ENCODE measurements at places on chromosomes 6 and 20.

DNA sequence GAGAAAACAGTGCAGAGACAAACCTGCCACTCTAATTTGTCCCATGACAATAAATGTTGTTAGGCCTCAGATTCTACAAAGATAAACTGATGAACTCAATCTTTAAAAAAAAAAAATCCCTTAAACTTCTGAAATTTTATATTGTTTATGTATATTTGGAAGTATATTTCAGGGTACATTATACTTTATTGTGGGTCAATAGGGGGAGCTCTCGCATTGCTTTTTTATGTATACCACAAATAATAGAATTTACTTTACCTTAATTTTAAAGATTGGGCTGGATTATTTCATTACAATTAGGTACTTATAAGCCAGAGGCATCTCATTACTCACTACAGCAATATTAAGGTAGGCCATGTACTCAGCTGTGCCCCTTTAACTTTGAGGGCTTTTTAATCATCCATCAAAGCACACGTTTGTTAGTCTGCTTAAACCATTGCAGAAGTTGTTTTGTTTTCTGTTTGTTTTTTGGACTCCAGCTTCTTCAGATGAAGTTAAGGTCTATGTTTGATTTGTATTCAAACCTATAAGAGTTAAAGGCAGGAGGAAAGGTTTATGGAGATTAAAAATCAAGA lies 56.3 kb upstream of the EYA4 start:
- DNase-seq = no peak

DNA sequence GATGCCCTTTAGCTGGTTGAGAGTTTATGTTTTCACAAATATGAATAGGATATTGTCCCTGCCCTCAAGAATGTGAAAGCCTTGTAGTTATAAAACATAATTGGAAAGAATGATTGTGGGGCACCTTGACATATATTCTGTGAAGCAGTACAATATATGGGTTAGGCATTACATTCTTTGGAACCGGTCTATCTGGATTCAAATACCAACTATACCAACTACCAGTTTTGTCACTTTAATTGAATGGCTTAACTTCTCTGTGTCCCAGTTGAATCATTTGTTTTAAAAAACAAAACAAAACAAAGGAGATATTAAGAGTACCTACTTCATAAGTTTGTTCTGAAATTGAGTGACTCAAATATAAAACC lies 146.5 kb downstream of the TBC1D32 start:
- DNase-seq = no peak

GRCh38 chr6:118876198-118876597 lies 17.8 kb upstream of the ASF1A start:
- DNase-seq = no peak

DNA sequence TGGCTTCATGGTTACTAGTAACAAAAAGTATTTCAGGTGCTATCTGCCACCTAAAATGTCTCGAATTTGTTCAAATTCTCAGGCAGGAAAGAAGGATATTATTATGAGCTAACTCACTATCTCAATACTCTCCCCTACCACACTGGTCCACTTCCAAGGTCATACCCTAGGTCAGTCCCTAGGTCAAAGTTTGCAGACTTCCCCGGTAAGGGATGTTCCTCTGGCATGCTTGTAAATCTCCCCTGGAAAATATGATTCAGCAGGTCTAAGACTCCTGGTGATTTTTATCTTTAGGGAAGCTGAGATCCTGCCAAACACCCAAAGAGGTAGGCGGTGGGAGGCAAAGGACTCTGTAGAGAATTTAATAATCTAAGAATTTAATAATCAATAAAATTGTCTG lies 6.7 kb downstream of the AHCY start:
- no peak for DNase-seq

DNA sequence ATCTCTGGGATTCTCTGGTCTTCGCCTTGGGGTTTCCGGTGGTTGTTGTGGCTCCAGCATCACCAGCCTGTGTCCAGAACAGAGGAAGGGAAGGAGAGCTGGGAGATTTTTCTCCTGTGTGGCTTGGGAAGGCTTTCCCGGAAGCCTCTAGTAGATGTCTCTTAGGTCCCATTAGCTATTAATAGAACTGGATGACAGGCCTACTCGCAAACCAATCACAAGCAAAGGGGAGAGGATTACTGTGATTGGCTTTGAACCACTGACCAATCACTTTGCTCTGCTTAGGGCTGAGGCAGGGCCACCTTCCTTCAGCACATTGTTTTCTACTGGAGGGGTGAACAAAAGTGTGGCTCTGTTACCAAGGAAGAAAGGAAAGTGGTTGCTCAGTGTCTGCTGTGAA lies 203.4 kb upstream of the SULF2 start:
- DNase-seq = no peak

DNA sequence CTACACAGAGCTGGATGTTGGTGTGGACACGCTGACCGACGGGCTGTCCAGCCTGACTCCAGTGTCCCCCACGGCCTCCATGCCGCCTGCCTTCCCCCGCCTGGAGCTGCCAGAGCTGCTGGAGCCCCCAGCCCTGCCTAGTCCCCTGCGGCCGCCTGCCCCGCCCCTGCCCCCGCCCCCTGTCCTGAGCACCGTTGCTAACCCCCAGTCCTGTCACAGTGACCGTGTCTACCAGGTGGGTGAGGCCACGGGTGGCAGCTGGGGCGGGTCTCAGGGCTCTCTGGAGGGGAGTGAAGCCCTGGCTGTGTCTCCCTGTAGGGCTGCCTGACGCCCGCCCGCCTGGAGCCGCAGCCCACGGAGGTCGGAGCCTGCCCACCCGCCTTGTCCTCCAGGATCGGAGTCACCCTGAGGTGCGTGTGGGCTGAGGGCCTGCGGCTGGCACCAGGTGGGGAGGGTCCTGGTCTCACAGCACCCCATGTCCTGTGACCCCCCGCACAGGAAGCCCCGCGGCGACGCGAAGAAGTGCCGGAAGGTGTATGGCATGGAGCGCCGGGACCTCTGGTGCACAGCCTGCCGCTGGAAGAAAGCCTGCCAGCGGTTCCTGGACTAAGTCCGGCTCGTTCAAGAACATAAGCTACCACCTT lies 2.9 kb downstream of the SLC2A4RG start:
- DNase-seq = no peak

- DNase-seq = no peak
Observed at GRCh38 chr6:119612176-119612891, 262.8 kb upstream of the MAN1A1 start.

GRCh38 chr20:12976720-12977309 lies 32.0 kb upstream of the SPTLC3 start:
- DNase-seq = no peak

- DNase-seq = no peak
Observed at GRCh38 chr20:47686545-47686944, 98.7 kb downstream of the SULF2 start.

GRCh38 chr6:53175027-53175426 lies 26.4 kb upstream of the GCM1 start:
- no peak for DNase-seq

GRCh38 chr20:63680857-63681608 lies 15.4 kb upstream of the TNFRSF6B start:
- DNase-seq = no peak

- DNase-seq = no peak
Observed at GRCh38 chr6:118787724-118788423, 106.1 kb upstream of the ASF1A start.

DNA sequence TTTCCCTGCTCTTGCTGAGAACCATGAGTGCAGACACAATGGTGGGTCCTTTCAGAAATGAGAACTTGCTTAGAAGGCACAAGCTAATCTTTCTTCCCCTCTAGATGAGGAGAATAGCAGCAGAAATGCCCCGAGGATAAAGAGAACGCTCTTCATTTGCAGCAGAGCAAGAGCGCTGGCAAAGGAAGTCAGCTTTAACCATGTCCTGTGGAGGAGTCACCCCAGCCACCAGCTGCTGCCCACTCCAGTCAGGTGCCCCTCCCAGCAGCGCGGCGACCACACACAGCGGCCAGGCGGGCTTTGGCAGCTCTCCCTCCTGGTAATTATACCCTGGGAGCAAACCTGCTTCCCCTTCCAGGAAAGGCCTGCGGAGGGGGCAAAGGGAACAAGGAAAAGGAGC lies 42.4 kb upstream of the EMILIN3 start:
- no peak for DNase-seq

GRCh38 chr20:4633780-4634179 lies 87.9 kb upstream of the PRND start:
- DNase-seq = no peak

DNA sequence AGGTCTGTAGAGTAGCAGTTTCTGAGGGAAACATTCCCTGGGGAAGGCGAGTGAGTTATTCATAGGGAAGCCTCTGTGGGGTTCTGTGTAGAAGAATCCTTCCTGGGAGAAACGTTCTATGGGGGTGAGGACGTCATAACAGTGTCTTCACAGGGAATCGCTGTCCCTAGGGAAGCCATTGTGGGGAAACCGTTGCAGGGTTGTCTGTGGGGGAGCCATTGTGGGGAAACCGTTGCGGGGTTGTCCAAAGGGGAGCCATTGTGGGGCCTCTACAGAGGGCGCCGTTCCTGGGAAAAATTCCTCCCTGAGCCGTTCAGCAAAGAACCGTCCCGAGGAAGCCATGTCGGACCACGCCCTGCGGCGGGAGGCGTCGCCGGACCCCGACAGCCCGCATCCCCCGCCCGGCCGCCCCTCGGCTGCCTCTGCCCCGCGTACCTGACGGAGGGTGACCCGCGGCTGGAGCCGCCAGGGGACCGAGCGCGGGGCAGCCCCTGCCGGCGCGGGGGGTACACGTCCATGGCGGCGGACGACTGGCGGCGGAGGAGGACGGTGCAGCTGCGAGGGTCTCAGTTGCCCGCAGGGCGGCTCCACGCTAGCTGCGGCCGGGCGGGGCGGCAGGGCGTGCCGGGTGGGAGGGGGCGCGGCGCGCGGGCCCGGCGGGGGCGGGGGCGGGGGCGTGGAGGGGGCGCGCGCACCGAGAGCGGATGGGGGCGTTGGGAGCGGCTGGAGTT lies at the start of gene DNAAF9:
TSS of gene DNAAF9 (minus strand) at position 630 of the 731 bp plus-strand sequence. CDS start at position 518, 112 bp downstream.
- DNase-seq = peak; percentile 49

DNA sequence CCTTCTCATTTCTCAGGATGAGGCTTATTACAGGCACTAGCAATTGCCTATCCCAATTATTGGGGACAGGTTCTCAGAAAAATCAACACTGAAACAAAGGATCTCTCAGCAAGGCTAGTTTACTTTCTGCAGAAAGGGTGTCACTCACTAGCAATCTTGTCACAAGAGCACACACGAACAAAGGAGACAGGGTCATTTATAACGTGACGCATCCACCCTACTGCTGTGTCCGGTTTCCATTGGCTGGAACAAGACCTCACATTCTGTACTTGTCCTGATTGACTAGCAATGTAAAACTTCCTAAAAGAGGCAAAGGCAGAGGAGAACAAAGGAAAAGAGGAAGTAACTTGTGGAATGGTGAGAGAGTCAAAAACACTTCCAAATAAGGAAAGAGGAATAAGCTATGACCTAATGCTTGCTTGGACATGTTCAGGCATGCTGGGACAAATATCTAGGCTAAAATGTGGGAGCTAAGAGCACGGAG lies 160.2 kb upstream of the STXBP5 start:
- DNase-seq = no peak

DNA sequence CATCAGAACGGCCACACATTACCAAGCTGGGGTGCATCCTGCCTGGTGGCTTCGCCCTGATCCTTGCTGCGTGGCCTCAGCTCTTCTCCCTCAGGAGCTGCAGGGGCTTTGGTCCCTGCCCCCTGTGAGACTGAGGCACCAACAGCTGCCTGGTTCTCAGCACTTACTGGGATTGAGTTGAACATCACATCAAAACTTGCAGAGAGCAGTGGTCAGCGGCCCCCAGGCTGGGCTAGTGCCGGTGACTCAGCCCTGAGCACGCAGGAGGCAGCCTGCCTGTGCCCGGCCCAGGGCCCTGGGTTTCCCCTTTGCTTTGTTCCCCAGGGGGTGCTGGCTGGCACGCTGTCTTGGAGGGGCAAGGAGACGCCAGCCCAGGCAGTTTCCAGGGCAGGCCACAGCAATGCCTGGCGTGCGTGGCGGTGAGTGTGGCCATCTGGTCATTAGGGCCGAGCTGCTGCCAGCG lies 63.3 kb downstream of the DLL1 start:
- DNase-seq = no peak

DNA sequence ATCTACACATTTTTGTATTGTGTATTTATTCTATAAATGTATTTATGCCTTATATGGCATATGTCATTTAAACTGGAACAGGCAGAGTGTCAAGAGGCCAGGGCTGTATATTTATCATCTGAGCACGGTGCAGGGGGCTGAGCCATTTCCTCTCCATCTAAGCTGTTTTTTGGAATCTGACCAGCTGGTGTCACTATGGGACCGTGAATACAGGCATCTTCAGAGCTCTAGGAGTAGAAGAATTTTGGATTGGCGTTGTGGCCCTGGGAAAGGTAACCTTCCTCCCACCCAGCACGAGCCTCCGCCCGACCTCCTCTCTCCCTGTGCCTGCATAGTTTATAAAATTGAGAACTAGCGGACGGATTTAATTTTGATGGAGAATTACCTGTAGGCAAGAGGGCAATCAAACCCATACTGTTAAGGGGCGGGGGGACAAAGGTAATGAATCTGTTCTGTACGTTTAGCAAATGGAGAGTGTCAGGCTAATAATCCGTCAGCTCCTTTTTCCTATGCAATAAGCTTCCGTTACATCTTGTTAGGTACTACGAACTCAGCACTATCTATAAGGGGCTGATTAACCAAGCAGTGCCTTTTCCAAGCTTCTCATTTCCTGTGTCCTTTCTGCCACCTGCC lies 29.0 kb upstream of the EEF1E1 start:
- DNase-seq = no peak

GRCh38 chr20:1909097-1909496 lies 13.9 kb downstream of the SIRPA start:
- no peak for DNase-seq

DNA sequence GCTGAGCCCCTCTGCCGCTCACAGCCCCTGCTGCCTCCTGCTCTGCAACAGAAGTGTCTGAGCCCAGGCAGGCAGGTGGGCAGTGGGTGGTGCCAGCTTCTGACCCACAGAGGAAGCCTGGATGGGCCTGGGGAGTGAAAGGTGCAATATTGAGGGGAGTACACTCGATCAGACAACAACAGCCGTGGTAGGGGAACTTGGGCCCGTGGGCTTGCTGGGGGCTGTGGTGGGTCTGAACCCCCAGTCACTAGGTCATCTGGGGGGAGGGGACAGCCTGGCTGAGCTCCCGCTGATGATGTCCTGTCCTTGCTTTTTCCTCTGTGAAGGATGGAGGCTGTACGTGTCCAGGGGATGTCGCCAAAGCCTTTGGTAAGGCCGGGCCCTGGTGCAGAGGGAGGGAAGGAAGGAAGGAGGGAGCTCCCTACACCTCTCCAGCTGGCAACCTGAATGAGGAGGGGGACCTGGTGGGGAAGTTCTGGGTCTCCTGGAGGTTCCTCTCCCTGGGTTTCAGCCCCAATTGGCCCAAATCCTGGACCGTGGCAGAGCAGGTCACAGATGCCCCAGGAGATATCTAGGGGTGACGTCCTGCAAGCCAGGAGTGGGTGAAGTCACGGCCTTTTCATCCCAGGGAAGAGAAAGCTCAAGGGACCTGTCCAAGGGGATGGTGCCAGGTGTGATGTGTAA lies 47.2 kb downstream of the GMPR start:
- DNase-seq = no peak

- DNase-seq = no peak
Observed at GRCh38 chr20:60446267-60447111, 488.3 kb downstream of the CDH26 start.

- no peak for DNase-seq
Observed at GRCh38 chr6:82987416-82987815, 78.2 kb downstream of the UBE3D start.

All from activated CD8-positive, alpha-beta memory T cell treated with anti-CD3 and anti-CD28 coated beads for 1 hour (primary cell).